ENCODE measurements at places on chromosomes 3 and 15.

GRCh38 chr3:36729204-36730056 is 34.9 kb downstream of the DCLK3 start:
- peak; percentile 55 for DNase-seq

DNA sequence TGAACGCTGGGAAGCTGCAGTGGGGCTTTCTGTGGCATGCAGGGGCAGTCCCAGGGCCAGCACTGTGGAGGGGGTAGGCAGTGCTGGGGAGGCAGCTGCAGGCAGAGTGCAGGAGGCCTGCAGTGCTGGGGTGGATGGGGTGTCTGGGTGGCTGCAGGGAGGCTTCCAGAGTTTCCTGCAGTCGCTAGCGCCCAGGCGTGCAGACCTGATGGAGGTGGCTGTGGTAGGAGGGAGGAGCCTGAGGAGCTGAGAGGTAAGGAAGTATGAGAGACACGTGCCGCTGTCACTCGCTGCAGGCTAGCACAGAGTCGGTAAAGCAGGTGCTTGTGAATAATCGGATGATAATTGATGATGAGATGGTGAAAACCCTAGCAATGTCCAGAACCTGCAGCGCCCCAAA is 16.3 kb downstream of the SYNM start:
- no peak for DNase-seq

- no peak for DNase-seq
Observed at GRCh38 chr3:64140651-64141050, 84.6 kb downstream of the PRICKLE2 start.

- no peak for DNase-seq
Observed at GRCh38 chr3:184568924-184569829, 7.6 kb downstream of the EPHB3 start.

DNA sequence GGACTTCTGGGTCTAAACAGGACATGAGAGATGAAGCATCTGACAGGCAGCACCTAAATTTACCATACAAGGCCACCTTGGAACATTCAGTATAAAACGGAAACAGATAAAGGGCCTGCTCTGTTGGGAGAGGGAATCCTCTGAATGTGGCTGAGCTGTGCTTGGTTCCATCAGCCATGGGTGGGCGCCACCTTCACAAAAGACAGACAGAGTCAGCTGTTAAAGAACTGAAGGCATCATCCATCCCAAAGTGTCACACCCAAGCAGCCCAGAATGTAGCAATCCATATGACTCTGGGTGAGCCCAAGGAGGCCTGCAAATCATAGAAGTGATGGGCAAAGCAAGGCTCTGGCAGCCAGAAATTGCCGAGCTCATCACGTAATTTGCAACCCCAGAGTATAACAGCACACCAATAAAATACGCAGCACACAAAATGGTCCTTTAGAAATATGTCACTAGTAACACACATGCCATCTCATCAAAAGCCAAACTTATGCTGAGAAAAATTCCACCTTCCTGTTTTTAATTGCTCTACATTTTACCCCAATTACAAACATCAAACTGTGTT is 24.8 kb upstream of the RBP1 start:
- no peak for DNase-seq

DNA sequence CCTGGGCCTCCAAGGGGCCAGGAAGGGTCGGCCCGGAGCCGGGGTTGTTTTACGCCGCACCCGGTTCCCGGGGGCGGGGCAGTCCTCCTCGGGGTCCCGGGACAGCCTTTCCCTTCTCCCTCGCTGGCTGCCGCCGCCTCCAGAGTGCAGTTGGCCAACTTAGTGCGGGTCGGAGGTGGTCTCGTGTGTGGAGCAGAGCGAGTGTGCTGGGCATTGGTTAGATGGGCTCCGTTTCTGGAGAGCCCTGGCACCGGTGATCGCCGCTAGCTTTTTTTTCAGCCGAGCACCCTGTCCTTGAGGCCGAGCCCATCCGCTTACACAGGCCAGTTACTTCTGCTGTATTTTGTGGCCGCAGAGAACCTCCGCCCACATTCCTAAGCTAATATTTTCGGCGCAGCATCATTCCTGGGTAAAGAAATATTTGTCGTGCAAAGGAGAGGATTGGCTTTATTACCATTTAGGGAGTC is 585 bp downstream of the KIF23 start:
- DNase-seq = peak; percentile 10

- DNase-seq = no peak
Observed at GRCh38 chr3:158095111-158095813, 11.0 kb downstream of the SHOX2 start.

GRCh38 chr3:161854232-161854771 is 357.7 kb downstream of the OTOL1 start:
- peak; percentile 5 for DNase-seq

- DNase-seq = no peak
Observed at GRCh38 chr15:47813748-47814384, 96.6 kb downstream of the SEMA6D start.

- no peak for DNase-seq
Observed at GRCh38 chr15:31276596-31277298, 49.9 kb upstream of the KLF13 start.

- no peak for DNase-seq
Observed at GRCh38 chr3:90054311-90054710, 946.9 kb downstream of the EPHA3 start.

- no peak for DNase-seq
Observed at GRCh38 chr15:78402061-78402610, 35.9 kb upstream of the IREB2 start.

DNA sequence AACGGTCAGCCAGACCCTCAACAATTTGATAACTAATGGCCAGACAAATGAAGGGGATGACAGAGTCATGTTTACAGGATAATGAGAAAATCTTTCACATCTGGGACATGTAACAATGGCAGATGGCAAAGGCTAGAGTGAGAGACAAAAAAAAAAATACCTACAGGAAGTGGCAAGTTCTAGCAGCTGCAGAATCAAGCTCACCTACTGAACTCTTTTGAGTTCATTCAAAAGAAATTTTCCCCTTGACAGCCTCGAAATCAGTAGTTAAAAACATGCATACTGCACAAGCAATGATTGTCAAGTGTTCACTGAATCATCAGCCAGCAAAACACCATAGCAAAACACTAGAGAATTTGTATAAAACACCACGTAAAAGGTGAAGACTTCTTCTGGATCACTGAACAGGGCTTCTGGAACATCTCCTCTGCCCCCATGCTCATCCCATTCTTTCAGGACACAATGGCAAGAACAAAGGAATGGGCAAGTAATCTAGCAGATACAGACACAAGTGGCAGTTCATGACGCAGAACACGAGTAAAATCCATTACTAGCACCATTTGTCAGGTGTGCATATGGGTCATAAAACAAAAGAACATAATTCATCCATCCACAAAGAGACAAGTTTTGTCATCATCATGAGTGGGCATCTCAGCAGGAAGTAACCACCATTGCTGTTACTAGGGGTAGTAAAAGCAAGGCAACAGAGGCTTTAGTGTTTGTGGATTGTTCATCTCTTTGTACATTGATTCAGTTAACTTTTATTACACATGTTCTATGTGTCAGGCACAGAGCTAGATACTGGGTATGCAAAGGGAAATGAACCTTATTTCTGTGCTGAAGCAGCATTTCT is 13.8 kb upstream of the KCNMB2 start:
- no peak for DNase-seq

DNA sequence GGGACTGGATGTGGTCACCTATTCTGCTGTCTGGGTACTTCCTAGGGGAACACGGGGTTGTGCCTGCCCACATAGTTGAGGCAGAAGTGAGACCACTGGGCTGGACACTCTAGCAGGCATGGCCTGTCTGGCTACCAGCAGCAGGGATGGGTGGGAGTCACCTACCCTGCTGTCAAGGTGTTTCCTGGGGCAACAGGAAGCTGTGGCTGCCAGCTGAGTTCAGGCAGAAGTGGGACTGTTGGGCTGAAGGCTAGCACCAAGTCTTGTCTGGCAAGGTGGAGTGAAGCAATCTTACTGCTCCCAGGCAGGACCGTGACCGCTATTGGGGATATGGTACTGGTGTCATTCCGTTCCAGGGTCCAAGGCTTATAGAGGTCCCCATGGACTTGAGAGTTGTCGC is 20.3 kb upstream of the ZDHHC23 start:
- DNase-seq = no peak

DNA sequence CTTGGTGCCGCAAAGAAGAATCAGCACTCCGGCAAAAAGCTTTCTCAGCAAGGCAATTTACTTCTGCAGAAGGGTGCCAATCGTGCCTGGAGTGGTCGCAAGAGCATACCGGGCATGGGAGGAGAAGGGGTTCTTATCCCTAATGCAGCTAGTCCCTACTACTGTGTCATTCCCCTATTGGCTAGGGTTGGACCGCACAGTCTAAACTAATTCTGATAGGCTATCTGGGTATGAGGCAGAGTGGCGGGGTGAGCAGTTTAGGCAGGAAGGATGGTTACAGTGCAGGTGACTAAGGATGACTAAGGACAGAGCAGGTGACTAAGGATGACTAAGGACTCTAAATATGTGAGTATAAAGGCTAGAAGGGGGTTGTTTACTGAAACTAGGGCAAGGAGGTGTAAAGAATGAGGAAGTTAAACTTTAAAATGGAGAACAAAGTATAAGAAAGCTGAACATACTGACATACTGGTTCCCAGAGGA is 52.9 kb downstream of the PGBD4 start:
- no peak for DNase-seq

DNA sequence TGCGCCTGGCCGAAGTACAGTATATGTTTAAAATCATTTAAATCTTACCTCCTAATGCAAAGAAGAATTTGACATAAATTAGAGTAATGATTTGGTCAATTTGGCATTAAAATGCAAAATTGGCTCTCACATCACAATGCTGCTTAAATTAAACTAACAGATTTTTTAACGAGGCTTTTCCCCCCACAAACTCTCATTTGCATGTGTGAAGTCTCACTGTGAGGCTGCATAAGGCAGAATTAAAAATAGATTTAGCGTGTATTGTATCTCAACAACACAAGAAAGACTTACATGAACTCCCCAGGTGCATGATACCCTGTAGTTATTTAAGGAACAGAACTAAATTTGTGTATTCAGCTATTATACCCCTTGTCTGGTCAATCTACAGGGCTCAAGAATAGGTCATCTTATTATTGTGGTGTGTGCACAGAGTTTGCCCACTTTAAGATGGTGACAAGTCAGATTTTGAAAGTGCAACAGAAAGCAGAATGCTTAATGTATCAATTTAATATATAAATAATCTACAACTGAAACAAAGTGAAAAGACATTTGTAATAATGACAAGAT is 897.9 kb downstream of the EPHA3 start:
- DNase-seq = no peak

DNA sequence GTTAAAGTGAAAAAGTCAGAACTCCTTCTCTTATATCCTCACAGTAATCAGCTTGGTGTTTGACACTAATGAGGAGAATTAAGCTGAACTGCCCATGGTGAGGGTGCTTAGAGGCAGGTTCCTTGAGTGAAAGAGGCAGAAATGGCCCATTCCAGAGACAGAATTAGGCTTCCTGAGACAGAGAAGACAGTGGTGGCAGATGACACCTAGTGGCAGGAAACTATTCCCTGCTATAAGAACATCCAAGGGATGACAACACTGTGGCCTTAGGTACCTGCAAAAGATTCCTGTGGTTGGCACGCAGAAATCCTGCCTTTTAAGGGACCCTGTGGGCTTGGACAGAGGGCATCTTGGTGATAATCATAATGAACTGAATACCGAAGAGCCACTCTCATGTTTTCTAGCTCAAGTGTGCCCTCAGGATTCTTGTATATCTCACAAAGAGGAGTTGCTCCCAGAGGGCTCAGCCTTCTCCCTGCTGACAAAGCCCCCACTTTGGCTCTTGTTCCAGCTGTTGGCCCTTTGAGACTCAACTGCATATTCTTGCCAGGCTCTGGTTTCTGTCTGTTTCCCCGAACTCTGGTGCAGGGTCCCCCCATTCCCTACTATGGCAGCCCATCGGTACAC is 56.0 kb downstream of the KBTBD12 start:
- peak; percentile 46 for DNase-seq

DNA sequence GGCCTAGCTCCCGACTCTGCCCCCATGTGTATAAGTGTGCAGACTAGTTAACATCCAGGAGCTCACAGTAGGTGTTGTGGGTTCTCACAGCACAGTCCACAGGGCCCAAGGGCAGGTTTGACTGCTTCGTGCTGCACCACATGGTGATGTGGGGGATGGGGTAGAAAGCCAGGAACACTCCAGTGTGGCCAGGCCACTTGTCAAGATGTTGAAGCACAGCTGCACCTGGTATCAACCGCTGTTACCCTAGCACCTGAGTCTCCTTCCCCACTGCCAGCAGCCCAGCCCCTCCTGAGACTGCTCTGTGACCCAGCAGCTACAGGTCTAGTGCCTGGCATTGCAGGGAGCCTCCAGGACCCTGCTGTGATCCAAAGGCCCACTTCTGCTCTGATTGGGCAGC is 53.4 kb downstream of the CHDH start:
- no peak for DNase-seq

DNA sequence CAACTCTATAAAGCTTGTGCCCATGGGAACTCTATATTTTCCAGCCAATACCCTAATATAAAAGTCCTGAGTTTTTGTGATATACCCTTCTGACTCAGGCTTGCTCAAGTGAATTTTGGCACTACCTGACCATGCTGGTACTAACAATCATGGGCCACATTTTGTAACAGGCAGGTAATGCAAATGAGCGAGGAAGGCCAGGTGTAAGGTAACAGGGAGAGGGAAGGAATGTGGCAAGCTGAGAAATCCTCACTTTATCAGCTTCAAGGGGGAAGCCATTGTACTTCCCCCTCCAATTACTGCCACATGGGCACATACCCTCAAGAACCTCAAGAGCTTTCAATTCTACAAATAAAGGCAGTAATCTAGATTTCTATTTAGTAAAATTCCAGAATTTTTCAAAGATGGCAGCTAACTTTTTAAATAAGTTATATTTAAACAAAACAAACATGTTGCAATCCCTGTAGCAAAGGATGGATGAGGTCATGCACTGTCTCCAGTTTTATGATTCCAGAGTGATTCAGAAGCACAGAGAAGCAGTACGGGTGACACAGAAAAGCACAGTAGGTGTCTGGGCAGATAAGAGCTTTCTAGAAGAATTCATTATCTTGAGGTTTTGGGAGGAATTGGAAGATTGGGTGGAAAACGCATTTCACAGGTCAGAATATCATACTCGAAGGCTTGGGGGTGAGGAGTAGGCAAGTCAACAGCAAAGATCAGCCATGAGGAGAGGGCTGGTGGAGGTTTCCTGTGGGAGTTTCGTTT is 87.6 kb downstream of the FOXP1 start:
- DNase-seq = peak; percentile 64

DNA sequence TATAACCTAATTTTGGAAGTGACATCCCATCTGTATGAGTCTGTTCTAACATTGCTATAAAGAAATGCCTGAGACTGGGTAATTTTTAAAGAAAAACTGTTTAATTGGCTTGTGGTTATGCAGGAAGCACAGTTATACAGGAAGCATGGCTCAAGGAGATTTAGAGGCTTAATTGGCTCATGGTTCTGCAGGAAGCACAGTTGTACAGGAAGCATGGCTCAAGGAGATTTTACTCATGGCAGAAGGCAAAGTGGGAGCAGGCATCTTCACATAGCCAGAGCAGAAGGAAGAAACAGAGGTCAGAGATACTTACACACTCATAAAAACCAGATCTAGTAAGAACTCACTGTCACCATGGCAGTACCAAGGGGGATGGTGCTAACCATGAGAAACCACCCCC is 193.1 kb upstream of the ADAMTS9 start:
- DNase-seq = no peak

Measured in hematopoietic multipotent progenitor cell treated with erythropoietin and hydrocortisone succinate and interleukin-3 and kit ligand, for 17 days (in vitro differentiated cells).